Activated naive CD4-positive, alpha-beta T cell treated with anti-CD3 and anti-CD28 coated beads, Interleukin-2, amount 10 ng/mL, durations not matched to agents 7 days and 5 days (primary cell): ENCODE measurements at places on chromosomes 5 and 9.

GRCh38 chr9:32625320-32625719 is 10.1 kb downstream of the TAF1L start:
- no peak for DNase-seq

GRCh38 chr5:88664645-88665044 is 218.3 kb downstream of the MEF2C start:
- DNase-seq: no peak

DNA sequence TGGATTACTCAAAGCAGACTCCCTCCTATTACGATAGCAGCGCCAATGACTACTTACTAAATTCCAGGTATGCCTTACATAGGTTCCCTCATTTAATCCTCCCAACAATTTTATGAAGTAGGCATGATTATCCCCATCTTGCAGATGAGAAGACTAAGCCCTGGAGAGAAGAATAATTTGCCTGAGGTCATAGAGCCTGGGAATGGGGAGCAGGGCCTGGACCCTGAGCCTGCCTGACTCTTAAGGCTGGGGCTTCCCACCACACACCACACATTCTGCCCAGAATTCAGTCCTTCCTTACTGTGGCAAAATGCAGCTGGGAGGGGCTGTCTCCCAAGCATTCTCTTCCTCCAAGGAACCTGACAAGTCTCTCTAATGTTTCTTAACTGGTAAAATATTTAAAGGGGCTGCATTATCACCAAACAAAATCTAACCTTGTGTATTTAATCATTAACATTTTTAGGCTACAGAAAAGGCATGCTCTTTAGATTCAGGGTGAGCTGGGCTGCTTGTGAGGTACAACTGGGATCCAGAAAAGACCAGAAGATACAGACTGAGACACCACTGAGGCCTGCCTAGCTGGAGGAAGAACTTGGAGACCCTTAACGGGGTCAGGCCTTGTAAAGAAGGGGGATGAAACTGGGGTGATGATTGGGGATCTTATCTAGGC is 26.1 kb downstream of the LHFPL2 start:
- no peak for DNase-seq

- no peak for DNase-seq
These were observed 175.3 kb downstream of the SMC2 start for GRCh38 chr9:104269374-104269773.

GRCh38 chr5:96733771-96734500 is 71.8 kb downstream of the CAST start:
- no peak for DNase-seq

- no peak for DNase-seq
These were observed 297.0 kb upstream of the HAPLN1 start for GRCh38 chr5:84017523-84018172.

DNA sequence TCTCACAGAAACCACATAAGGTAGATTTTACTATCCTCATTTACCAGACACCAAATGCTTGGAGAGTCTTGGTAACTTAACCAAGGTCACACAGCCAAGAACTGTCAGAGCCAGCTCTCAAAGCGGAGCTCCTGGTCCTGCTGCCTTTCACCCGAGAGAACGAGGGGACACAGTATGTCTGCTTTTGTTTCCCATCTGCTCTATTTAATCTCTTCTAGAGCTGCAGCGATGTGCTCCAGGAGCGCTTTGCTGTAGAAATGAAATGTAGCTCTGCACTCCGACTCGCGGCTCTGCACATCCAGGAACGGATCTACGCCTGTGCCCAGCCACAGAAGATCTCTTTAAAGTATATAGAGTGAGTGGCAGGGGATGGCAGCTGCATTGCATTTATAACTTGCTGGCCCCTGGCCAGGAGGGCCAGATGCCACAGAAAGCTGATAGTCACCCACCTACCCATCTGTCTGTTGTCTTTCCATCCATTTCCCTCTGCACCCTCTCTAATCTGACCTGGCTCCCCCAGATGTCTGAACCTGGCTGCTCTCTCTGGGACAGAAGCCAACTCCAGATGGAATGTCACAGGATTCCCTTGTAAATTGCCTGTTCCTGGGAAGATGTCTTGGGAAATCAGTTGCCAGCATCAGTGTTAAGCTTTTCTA is 21.4 kb upstream of the TRMT10B start:
- no peak for DNase-seq

DNA sequence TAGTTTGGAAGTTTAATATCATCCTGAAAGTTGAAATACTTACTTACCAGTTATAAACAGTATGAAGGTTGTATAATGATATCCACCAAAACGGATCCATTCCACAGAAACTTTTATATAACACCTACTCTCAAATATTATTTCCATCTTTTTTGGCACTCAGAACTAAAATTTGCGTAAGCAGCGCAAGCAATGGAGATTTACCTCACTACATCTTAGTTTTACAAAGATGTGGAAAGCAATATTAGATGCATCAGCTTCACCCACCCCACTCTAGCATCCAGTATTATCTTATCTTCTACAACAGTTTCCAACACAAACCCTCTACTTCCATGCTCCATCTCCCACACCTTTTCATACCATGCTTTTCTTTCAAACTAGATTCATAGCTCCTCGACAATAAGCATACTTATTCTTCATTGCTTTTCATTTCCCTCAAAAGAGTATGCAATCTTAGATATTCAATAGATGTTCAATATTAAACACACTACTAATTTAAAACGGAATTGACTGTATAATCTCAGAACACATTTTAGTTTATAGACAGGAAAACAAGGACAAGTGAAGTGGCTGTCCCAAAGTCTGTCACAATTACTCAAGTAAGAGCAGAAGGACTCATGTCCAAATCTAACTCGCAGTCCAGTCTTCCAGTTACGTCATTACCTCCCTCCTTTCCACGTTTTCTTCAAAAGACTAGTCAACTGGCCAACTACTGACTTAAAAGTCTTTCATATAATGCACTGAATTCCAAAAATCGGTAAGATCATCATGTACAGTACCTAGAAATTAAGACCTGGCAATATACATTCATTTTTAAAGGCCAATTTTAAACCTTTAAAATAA is 2.2 kb downstream of the PPP2CA start:
- no peak for DNase-seq

DNA sequence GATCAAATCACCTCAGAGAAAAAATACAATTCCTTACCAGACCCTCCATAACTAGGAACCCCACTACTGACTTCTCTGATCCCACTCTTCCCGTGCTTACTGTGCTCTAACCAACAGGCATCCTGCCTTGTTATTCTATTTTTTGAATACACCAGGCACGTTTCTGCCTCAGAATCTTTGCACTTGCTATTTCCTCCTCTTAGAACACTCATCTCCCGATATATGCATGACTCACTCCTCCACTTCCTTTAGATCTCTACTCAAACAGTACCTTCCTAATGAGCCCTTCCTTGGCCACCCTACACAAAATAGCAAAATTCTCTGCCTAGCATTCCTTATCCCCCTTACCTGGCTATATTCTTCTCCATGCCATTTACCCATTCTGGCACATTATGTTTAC is 43.9 kb downstream of the MAPKAP1 start:
- DNase-seq: no peak

GRCh38 chr9:114228016-114228808 is 72.9 kb downstream of the COL27A1 start:
- DNase-seq: no peak

DNA sequence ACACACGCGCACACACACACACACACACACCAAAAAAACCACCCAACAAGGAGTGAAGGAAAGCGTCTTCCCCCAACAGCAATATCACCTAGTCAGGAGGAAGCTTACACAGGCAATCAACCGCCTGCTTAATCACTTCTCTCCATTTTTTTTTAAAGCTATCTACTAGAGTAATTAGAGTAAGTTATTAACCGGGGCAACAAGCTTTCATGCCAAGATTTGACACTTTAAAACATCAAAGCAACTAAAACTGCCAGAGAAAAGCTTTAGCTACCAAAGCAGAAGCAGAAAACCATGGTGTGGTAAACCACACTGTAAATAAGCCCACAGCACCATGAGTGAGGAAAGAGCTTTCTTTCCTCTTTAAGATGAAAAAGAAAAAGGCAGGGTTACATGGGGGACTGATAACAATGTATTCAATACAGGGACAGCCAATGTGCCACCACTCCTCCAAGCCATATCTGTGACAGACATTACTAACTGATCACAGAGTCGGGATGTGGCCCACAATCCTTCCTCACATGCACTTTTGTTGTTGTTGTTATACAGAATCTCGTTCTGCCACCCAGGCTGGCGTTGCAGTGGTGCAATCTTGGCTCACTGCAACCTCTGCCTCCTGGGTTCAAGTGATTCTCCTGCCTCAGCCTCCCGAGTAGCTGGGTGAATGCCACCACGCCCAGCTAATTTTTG is 282.1 kb downstream of the CRB2 start:
- DNase-seq: peak; percentile 67

- DNase-seq: peak; percentile 81
These were observed 22.2 kb upstream of the WWC1 start for GRCh38 chr5:168268949-168269936.
